WERI-Rb-1 (cell line): ENCODE measurements at places on chromosomes 5 and 9.

DNA sequence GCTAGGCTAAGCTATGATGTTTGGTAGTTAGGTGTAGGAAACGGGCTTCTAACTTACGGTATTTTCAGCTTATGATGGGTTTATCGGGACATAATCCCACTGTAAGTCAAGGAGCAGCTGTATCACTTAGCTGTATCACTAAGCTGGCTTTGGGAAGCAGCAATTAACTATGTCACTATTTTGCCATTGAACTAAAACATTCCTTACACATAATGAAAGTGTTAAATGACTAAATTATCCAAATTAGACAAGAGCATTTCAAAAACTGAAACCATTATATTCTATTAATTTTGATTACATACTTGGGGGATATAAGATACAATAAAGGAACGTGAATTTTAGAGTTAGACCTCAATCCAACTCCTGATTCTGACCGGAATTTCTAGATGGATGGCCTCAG is 188.3 kb downstream of the AGTPBP1 start:
- no peak for DNase-seq

DNA sequence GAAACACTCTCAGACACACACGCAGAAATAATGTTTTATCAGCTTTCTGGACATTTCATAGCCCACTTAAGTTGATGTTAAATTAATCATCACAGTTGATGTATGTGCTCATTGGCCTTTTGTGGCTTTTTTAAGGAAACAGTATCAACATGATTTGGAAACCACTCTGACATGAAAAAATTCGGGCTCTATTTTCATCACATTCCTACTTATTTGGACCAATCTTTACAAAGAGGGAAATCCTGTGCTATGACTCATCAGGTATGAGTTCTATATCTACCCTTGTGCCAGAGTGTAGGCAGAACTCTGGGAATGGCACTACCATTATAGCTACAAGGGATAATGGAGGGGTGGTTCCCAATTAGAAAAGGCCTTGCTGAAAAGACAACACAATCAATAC is 388.4 kb upstream of the PTGER4 start:
- no peak for DNase-seq

GRCh38 chr9:96088510-96088909 is 213.0 kb downstream of the ERCC6L2 start:
- DNase-seq, result no peak

GRCh38 chr5:73801686-73802085 is 175.7 kb downstream of the ARHGEF28 start:
- no peak for DNase-seq

GRCh38 chr5:149324641-149325040 is 20.7 kb upstream of the GRPEL2 start:
- DNase-seq, result no peak

DNA sequence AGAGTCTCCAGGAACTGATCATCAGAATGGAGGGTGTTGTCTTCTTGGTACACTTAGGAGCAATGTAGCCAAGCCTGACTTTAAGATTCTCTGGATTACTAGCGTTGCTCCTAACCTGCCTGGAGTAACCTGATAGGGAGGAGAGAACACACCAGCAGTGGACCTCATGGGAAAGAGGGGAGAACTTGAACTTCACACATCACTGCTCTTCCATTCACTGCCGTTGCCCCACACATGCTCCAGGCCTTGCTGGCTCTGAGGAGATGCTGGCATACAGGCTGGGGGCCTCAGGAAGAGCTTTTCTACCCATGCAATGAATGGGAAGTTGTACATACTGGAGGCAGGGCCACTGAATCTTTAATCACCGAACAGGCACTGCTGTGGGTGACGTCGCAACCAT is 60.3 kb upstream of the ADAMTS16 start:
- no peak for DNase-seq
